ENCODE measurements at places on chromosomes 5 and 9.
A peak's percentile ranks its signal among the peaks of the same experiment; 100 is the strongest.

GRCh38 chr9:137136261-137136880, 2.6 kb upstream of the GRIN1 start:
- peaks cover 98% of the 10 kb centered on the region for H3K27me3 ChIP-seq
- no peak overlapping the region for H3K4me3 ChIP-seq
- DNase-seq = no peak
- no peaks in the 10 kb centered on the region for H3K4me1 ChIP-seq
- H3K36me3 ChIP-seq = no peaks in the 10 kb centered on the region
- no peak overlapping the region for H3K27ac ChIP-seq

- H3K27me3 ChIP-seq = peaks cover 41% of the 10 kb centered on the region
- H3K4me3 ChIP-seq = peak within 1 kb of the TSS; percentile 86
- H3K4me1 ChIP-seq = peaks cover 47% of the 10 kb centered on the region
- peak; percentile 74 for DNase-seq
- no peaks in the 10 kb centered on the region for H3K36me3 ChIP-seq
- H3K27ac ChIP-seq = peak within 1 kb of the TSS; percentile 83
Observed at GRCh38 chr9:124776954-124777648, at the start of gene OLFML2A. OLFML2A (plus strand) TSS chr9:124777133; CDS start chr9:124777271, 138 bp downstream.

- no peak for DNase-seq
- H3K27me3 ChIP-seq = peaks cover 4% of the 10 kb centered on the region
- H3K4me3 ChIP-seq = no peak overlapping the region
- no peaks in the 10 kb centered on the region for H3K4me1 ChIP-seq
- no peak overlapping the region for H3K27ac ChIP-seq
Observed at GRCh38 chr9:28696960-28697359, 1123.7 kb upstream of the C9orf72 start.

DNA sequence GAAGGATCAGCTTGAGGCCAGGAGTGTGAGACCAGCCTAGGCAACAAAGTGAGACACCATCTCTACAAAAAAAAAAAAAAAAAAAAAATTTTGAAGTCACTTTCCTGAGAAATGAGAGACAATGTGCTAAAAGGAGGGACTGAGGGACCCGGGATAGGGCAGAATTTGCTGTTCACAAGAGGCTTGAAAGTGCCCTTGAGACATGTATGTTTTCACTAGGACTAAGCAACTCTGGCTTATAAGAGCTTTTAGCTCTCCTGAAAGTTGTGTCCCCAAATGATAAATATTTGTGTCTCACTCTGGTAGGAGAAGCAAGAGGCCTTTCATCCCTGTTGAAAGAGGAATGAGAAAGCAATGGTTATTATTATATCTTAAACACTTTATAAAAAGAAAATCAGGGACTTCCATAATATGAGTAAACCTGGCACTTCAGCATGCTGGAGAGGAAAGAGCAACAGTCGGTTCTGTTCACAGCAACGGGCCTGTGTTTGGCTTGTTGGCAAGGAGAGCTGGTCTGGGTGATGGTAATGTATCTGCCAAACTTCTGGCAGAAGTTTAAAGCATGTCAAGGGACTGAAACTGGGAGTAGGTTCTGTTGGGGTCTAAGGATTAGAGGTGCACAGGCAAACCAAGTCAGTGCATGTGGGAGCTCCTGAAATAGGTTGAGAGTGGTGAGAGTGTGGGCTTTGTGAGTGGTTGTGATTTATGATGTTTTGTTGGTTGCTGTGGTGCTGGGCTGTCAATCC, 32.2 kb downstream of the ENTREP1 start:
- no peak overlapping the region for H3K27ac ChIP-seq
- DNase-seq = no peak
- H3K36me3 ChIP-seq = no peaks in the 10 kb centered on the region
- H3K4me3 ChIP-seq = no peak overlapping the region

DNA sequence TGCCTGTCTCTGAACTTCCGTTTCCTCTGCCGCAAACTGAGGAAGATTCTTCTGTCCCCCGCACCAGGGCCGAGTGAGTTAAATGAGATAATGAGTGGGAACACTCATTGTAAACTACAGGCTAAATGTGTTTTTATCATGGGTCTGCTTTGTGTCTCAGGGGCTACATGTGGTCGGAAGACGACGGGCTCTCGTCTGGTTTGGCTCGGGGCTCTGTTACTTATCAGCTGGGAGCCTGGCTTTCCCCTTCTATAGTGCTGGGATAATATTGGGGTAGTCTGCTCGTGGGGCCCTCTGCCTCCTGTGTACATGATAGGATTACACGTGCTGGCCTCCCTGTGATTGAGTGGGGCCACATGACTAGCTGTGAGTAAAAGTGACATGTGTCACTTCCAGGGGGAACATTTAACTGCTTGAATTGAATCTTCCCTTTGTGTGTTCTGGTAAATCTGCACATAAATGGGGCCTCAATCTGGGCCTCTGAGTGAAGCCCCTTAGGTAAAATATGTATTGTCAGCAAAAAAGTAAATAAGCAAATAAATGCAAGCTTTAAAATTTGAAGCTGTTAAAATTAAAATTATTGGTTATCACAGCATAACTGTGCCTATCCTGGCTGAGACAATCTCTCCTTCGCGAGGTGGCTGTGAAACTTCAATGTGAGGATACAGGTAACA, 86.9 kb upstream of the SH3PXD2B start:
- no peak overlapping the region for H3K4me3 ChIP-seq
- peaks cover 21% of the 10 kb centered on the region for H3K27me3 ChIP-seq
- H3K27ac ChIP-seq = peak overlapping the region; percentile 27
- peaks cover 19% of the 10 kb centered on the region for H3K4me1 ChIP-seq
- no peaks in the 10 kb centered on the region for H3K36me3 ChIP-seq

GRCh38 chr9:137812356-137813023, 65.1 kb upstream of the CACNA1B start:
- peak overlapping the region; percentile 36 for H3K27ac ChIP-seq
- no peak for DNase-seq
- H3K4me1 ChIP-seq = peaks cover 23% of the 10 kb centered on the region
- H3K4me3 ChIP-seq = no peak overlapping the region

- peaks cover 4% of the 10 kb centered on the region for H3K27me3 ChIP-seq
- H3K4me1 ChIP-seq = peaks cover 44% of the 10 kb centered on the region
- no peaks in the 10 kb centered on the region for H3K36me3 ChIP-seq
- no peak overlapping the region for H3K27ac ChIP-seq
- no peak overlapping the region for H3K4me3 ChIP-seq
- DNase-seq = no peak
Observed at GRCh38 chr9:136002881-136003280, 41.7 kb upstream of the UBAC1 start.

GRCh38 chr5:176447591-176447977, 601 bp upstream of the FAF2 start:
- DNase-seq = peak; percentile 66
- H3K4me1 ChIP-seq = peaks cover 25% of the 10 kb centered on the region
- peak overlapping the region; percentile 99 for H3K4me3 ChIP-seq
- peak overlapping the region; percentile 99 for H3K27ac ChIP-seq
- peaks cover 10% of the 10 kb centered on the region for H3K36me3 ChIP-seq

DNA sequence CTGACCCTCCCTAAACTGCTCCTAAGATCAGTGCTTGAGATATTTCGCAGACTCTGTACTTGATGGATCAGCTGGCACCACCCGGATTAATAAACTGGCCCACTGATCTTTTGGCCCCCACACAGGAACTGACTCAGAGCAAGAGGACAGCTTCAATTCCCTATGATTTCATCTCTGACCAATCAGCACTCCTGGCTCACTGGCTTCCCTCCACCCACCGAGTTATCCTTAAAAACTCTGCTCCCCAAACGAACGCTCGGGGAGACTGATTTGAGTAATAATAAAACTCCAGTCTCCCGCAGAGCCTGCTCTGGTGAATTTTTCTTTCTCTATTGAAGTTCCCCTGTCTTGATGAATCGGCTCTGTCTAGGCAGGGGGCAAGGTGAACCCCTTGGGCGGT, 36.5 kb upstream of the CD180 start:
- H3K27me3 ChIP-seq = peaks cover 5% of the 10 kb centered on the region
- no peak overlapping the region for H3K4me3 ChIP-seq
- H3K4me1 ChIP-seq = peaks cover 24% of the 10 kb centered on the region

DNA sequence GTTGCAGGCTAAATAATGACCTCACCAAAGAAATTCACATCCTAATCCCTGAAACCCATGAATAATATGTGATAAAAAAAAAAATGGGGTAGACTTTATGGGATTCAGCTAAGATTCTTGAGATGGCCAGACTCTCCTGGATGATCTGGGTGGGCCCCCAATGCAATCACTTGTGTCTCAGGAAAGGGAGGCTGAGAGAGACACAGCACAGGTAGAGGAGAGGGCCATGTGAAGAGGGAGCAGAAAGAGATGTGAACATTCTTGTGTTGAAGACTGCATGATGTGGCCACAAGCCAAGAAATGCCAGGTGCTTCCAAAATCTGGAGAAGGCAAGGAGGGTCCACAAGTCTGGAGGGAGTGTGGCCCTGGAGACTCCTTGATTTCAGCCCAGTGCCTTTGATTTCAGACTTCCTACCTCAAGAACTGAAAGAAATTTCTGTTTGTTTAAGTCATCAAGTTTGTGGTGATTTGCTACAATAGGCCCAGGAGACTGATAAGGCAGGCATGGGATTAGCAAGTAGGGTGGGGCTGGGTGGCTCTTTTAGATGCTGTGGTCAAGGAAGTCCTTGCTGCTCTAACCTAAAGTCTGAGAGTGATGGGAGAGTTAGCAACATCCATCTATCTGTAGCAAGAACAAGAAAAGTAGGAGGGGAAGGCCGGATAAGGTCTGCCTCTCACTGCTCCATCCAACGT, 86.6 kb upstream of the FAM120A start:
- no peaks in the 10 kb centered on the region for H3K4me1 ChIP-seq
- peaks cover 18% of the 10 kb centered on the region for H3K27me3 ChIP-seq
- no peak overlapping the region for H3K4me3 ChIP-seq
- no peak for DNase-seq
- no peak overlapping the region for H3K27ac ChIP-seq
- peaks cover 3% of the 10 kb centered on the region for H3K36me3 ChIP-seq

- H3K27me3 ChIP-seq = peaks cover 40% of the 10 kb centered on the region
- DNase-seq = no peak
- H3K36me3 ChIP-seq = no peaks in the 10 kb centered on the region
- H3K4me1 ChIP-seq = no peaks in the 10 kb centered on the region
- H3K27ac ChIP-seq = no peak overlapping the region
- H3K4me3 ChIP-seq = no peak overlapping the region
Observed at GRCh38 chr9:76911971-76912370, 6.1 kb upstream of the PRUNE2 start.

- no peak for DNase-seq
- H3K36me3 ChIP-seq = peaks cover 19% of the 10 kb centered on the region
- H3K4me1 ChIP-seq = peaks cover 27% of the 10 kb centered on the region
- no peak overlapping the region for H3K4me3 ChIP-seq
- no peaks in the 10 kb centered on the region for H3K27me3 ChIP-seq
Observed at GRCh38 chr5:142520885-142521284, 165.0 kb downstream of the FGF1 start.

DNA sequence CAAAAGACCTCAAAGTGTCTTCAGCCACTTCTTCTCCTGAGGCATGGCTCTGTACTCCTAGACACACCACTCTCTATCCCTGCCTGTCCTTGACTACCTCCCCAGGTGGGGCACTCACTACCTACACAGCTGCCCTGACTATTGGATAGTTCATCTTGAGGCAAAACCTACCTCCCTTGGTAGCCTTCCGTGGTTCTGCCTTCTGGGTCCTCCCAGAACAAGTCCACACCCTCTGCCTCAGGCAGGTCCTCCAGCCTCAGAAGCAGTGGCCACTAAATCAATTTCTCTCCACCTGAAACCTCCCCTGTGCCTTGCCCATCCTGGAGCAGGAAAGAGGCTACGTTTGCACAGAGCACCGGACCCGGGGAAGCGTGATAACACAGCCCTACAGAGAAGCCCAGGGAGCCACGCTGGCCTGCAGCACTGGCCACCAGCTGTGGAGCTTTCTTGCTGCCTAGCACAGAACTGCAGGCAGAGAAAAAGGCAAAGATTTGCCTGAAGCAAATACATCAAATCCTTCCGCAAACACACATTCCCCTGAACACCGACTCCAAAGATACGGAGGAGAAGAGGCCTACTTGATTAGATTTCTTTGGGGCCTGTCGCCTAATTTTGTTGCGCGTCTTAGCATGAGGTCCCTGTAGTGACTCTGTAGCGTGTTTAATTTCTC, 141.8 kb downstream of the C9orf50 start:
- DNase-seq = no peak
- no peaks in the 10 kb centered on the region for H3K36me3 ChIP-seq
- peaks cover 64% of the 10 kb centered on the region for H3K4me1 ChIP-seq
- peak overlapping the region; percentile 50 for H3K27ac ChIP-seq

GRCh38 chr9:6153425-6153824, 62.2 kb upstream of the IL33 start:
- H3K4me3 ChIP-seq = no peak overlapping the region
- no peaks in the 10 kb centered on the region for H3K4me1 ChIP-seq
- no peaks in the 10 kb centered on the region for H3K36me3 ChIP-seq
- H3K27ac ChIP-seq = no peak overlapping the region
- H3K27me3 ChIP-seq = no peaks in the 10 kb centered on the region

DNA sequence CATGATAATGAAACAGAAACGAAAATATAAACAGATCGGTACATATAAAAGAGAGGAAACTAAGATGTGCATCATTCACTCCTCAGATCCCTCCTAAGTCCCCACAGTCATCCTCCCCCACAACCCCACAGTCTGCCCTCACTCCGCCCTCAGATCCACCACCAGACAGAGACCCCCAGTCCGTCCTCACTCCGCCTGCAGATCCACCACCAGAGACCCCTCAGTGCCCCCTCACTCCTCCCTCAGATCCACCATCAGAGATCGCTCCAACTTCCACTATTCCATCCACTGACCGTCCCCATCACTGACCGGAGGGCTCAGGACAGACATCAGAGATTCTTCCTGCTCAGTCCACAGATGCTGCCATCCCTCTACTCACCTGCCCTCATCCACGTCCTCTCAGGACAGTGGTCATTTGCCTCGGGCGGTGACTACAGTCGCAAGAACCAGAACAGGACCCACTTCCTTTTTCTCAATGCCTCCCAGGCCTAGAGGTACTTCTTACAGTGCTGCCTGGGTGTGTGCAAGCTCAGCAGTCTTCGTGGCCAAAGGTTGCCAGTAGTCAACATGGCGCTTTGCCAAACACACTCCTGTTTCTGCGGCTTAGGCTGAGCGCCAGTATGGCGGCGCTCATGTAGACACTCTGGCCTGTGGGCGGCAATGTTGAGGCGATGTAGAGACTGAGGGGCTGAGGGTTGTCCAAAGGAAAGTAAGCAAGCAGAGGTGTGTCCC, 8.3 kb upstream of the SPATA31C1 start:
- no peaks in the 10 kb centered on the region for H3K4me1 ChIP-seq
- DNase-seq = no peak
- H3K36me3 ChIP-seq = no peaks in the 10 kb centered on the region
- no peak overlapping the region for H3K4me3 ChIP-seq

DNA sequence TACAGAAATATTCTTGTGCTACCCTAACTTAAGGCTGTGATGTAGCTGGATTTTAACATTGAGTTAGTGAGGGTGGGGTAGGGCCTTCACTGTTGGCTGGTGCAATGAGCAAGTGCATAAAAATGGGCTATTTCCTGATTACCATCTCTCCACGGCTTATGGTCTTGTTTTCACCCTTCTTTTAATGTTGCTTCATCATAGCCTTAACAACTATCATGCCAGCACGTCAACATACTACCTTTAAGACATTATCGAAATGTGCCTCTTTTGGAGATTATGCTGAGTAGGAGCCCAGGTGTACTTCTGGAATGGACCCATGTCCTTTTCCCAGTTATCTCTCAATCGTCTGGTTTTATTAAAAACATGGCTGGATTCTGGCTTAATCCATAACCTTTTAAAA, 350.9 kb upstream of the ACTBL2 start:
- H3K4me3 ChIP-seq = no peak overlapping the region
- peaks cover 3% of the 10 kb centered on the region for H3K27me3 ChIP-seq
- DNase-seq = no peak

- no peak for DNase-seq
- peaks cover 9% of the 10 kb centered on the region for H3K36me3 ChIP-seq
Observed at GRCh38 chr9:20659474-20659967, 24.5 kb upstream of the FOCAD start.

Data from nephron progenitor cell (in vitro differentiated cells).